ENCODE measurements at places on chromosomes 1 and 21.

GRCh38 chr21:34022627-34023335, 50.6 kb upstream of the MRPS6 start:
- DNase-seq, result no peak

DNA sequence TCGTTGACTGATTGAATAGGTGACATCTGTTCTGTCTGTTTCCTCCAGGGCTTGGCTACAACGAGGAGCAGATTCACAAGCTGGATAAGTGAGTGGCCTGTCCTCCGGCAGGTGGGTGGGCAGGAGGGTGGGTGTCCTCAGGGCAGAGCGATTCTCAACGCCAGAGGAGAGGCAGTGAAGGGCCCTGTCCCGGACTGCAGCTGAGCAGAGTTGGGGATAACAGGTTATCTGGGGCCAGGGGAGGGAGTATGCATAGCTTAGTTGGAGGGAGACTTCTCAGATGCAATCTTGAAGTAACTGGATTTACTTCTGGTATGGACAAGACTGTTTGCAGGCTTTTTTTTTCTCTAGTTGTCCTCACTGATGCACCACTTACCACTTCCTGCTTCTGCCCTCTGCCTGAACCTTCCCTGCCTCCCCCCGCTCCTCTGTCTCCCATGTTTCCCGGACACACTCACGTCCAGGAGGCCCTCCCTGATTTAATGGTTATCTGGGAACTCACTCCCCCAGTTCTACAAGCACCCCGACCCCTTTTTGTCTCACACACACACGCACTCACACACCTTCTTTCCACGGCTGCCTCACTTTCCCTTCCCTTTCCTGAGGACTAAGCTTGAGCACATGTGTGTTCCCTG, 16.4 kb upstream of the RASSF5 start:
- DNase-seq, result no peak

GRCh38 chr21:35136586-35137219, 87.6 kb upstream of the RUNX1 start:
- DNase-seq, result no peak

DNA sequence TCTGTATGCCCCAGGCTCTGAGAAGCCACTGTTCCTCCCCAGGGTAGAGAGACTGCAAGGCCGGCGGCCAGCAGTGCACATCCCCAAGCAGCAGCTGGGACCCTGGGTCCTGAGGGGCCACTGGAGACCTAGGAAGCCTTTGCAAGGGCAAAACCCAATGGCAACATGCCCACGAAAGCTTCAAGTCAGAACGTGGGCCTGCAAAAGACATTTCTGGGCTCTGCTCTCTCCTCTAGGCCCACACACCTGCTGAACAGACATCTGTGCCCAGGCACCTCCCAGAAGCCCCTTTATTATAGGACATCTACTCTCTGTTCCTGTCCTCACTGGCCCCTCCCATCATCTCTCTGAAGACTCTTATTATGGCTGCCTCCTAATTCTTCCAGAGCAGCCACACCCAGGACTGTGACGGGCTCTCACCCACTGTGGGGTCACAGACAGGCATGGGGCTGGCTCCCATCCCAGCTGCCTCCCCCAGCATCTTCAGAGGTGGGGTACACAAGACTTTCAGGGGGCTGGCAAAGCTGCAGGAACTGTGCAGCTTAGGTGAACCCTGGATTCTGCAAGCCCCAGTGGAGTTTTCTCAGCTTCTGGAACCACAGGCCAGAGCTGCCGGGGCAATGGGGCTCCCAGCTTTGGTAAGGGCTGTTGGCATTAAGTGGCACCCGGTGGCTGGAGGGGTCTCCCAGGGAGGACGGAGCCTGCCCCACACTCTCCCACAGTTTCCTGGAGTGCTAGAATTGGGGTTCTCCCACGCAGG, 12.6 kb downstream of the TRIM11 start:
- DNase-seq, result no peak

DNA sequence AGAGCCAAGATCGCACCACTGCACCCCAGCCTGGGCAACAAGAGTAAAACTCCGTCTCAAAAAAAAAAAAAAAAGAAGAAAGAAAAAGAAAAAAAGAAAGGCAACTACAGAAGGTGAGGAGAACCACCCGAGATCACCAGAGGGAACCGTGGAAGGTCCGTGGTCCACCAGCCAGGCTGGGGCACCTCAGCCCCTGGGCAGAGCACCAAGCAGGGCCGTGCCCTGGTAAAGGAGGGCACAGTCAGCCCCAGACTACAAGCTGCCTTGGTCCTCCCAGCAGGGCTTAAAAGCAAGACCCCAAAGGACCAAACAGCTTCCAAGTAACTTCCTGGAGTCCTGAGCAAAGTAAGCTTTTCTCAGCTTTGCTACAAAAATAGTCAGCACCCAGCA, 8.8 kb upstream of the SAMD11 start:
- DNase-seq, result no peak

- DNase-seq, result no peak
Observed at GRCh38 chr1:12106153-12106552, 43.0 kb downstream of the TNFRSF8 start.

GRCh38 chr21:46089285-46089684, 8.6 kb upstream of the COL6A2 start:
- DNase-seq, result no peak

GRCh38 chr1:86466986-86467385, 1.7 kb upstream of the CLCA1 start:
- no peak for DNase-seq

- DNase-seq, result no peak
Observed at GRCh38 chr1:208393826-208394225, 149.6 kb upstream of the PLXNA2 start.

DNA sequence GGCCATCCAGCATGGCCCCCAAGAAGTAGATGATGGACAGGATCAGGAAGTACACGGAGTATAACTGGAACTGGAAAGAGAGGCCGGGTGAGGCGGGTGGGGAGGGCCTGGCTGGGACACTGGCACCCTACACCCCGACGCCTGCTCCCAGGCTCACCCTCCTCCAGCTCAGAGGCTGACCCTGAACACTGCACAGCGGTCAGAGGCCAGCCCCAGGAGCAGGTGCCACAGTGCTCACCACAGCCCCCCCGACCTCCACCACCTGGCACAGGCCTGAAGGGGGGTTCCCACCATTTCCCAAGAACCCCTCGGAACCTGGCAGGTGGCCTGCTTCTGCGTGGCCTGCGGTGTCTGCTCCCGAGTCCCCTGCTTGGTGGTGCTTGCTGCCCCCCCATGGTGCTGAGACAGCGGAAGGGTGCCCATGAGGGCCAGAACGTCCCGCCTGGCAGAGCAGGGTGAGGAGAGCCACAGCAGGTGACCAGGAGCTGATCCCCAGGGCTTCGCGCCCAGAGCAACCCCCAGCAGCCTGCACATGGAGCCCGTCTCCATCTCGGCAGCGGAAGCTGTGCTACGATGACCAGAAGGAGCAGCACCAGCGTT, 26.1 kb downstream of the SLC19A1 start:
- DNase-seq, result no peak

GRCh38 chr1:220552672-220553260, 24.8 kb downstream of the MARK1 start:
- no peak for DNase-seq

GRCh38 chr1:222288053-222288452, 259.9 kb downstream of the HHIPL2 start:
- no peak for DNase-seq

GRCh38 chr1:207962716-207963426, 51.9 kb upstream of the CD34 start:
- DNase-seq, result no peak

- no peak for DNase-seq
Observed at GRCh38 chr1:183237046-183237445, 51.0 kb downstream of the LAMC2 start.

DNA sequence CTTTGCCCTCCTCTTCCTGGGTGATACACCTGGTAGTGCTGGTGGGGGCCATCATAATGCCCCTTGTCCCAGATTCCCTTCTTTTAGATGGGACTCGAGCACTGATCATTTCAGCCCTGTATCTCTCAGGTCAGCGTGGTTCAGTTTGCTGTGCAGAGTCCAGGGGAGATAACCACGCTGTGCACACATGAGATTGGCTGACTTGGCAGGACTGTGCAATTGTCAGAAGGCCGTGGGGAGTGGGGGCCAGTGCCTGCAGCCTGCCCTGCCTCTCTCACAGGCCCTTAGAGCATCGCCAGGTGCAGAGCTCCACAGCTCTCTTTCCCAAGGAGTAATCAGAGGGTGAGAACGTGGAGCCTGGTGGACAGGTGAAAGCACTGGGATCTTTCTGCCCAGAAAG, 15.2 kb downstream of the EPHX1 start:
- DNase-seq, result no peak

Measured in stimulated activated CD4-positive, alpha-beta T cell treated with anti-CD3 and anti-CD28 coated beads, Interleukin-1b, Interleukin-23, amount 100 ng/mL, for 1 hour (primary cell).